ENCODE measurements at places on chromosomes 3 and 15.

DNA sequence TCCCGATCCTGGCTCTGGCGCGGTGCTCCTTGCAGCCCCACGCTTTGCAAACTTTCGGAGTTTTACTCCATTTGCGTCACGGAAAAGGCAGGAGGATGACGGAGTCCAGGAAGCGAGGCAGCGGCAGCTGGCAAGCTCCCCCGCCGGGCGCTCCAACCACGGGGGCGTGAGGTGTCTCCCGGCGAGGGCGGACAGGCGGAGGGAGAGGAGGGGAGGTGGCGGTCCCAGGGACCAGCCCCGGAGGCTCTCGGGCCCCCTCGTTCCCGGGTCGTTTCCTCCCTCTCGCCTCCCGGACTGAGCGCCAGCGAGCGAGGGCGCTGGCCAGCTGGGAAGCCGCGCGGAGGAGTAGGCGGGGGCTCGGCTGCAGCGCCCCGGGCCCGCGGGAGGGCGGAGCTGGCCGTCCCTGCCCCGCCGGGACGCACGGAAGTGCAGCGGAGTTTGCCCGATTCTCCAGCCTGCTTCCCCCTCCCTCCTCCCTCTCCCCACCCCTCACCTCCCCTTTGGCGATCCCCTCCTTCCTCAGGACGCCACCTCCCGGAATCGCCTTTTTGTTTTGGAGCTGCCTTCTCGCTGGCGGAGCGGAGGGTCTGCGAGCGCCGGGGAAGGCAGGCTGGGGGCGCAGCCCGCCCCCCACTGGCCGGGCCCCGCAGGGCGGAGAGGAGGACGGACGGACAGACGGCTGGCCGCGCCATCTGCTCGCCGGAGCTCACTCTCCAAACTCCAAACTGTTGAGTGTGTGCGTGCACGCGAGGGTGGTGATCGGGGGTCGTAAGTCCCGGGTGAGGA, at the start of gene SNX33:
Gene SNX33 (plus strand): TSS at position 543 of the 786 bp plus-strand sequence. CDS start 1,191 bp downstream, outside the sequence.
- DNase-seq: peak; percentile 33

- DNase-seq: no peak
These were observed 43.9 kb upstream of the SPRED1 start for GRCh38 chr15:38208779-38209178.

DNA sequence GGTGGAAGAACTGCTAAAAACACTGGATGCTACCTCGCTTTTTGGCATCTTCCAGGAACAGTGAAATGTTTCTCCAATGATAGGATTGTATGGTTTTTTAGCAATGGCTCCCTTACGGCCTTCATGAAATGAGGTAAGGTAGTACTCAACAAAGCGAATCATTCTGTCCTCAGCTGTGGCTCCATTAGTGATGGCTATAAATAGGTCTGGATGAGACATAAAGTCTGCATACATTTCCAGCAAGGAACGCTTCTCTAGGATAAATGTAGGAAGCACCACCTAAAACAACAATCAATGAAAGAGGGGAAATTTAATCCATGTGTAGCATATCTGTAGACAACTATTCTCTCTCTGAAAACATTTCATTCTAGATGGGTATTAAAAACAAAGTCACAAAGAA, 32.4 kb upstream of the SNX4 start:
- no peak for DNase-seq

DNA sequence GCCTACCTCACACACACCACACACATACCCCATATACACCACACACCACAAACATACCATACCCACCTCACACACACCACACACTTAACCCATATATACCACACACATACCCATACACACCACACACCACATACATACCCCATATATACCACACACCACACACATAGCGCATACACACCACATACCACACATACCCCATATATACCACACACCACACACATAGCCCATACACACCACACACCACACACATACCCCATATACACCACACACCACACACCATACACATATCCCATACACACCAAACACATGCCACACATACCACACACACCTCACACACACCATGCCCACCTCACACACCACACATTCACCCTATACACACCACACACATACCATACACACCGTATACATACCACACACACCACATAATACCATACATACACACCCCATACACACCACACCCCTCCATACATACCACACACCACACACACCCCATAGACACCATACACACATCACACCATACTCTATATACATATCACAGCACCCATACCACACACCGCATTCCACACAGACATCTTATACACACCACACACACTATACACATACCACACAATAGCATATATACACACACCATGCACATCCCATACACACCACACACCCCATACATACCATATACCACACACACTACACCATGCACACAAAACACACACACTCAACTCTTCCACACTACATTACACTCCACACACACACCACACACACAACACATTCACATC, 29.5 kb downstream of the APBA2 start:
- DNase-seq: no peak

- DNase-seq: no peak
These were observed 2.6 kb upstream of the NFKBIZ start for GRCh38 chr3:101846709-101847108.

DNA sequence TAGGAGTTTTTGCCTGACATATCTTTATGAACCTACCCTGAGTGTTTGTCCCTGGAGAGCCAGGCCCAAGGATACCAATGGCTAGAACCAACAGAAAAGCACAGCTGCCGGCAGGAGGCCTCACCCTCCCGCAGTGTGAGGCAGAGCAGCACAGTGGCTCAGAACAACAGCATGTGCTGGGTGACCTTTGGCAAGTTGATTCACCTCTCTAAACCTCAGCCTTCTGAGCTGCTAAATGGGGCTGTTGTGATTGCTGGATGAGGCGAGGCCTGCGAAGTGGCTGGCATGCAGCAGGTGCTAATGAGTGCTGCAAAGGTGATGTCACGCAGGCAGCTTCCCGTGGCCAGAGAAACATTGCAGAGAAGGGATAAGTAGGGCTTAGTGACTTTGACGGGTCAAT, 23.3 kb downstream of the IDH2 start:
- DNase-seq: no peak

DNA sequence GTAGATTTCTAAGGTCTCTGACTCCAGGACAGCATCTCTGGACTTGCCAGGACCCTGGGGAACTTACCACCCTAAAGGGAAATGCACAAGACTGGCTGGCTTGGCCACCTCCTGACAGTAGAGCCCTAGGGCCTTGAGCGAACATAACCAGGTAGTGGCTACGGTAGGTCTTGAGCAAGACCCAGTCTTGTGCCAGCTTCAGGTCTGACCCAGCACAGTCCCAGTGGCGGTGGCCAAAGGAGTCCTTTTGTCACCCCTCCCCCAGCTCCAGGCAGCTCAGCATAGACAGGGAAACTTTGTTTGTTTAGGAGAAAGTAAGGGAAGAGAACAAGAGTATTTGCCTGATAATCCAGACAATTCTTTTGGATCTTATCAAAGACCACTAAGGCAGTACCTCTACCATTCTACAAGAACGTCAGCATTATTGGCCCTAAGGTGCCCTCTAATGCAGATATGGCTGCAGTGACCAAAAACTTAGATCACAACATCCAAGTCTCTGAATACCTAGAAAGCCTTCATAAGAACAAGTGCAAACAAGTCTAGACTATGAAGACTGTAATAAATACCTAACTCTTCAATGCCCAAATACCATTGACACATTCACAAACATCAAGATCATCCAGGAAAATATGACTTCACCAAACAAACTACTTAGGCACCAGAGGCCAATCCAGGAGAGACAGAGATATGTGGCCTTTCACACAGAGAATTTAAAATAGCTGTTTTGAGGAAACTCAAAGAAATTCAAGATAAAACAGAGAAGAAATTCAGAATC, 38.7 kb upstream of the FBN1 start:
- DNase-seq: no peak

- DNase-seq: no peak
These were observed 26.3 kb downstream of the FEM1B start for GRCh38 chr15:68303560-68304436.

DNA sequence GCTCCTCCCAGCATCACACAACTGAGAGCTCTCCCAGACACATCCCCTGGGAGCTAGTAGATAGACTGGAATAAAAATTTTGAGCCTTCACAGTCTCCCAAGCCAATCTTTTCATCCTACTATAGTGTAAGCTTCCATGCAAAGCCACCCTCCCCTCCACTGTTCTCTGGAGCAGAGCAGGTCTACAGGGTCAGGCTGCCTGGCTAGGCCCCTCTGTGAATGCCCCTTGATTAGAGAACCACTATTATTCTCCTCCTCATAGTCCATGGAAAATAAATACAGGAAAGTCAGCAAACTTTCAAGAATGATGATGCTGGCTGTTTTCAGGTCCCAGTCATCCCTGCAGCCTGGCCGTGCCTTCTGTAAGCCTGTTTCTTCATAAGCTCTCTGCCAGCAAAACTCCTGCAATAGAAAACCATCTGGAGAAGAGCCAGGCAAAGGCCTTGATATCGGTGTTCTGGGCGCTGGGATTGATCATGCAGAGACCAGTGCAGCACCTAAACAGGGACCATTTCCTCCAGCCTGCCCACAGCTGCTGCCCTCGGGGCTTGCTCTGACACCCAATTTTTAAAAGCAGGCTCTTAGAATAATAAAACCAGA, 51.7 kb downstream of the CRYGS start:
- DNase-seq: no peak

DNA sequence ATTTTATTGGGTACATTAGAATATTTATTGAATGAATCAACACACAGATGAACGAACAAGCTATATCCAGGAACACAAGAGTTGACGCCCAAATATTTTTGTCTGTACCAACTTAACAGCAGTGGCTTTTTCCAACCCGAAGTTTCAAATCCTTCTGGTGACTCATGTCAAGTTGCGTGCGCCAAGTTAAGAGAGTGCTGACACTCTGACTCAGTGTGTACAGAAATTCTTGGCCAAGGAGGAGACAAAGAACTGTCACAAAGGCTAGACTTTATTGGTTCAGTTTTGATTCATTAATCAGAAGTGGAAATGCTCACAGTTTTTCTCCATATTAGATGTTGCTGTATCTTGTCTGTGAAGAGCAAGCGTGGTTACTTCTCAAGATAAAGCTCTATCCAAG, 59.6 kb upstream of the TSC22D2 start:
- DNase-seq: no peak

DNA sequence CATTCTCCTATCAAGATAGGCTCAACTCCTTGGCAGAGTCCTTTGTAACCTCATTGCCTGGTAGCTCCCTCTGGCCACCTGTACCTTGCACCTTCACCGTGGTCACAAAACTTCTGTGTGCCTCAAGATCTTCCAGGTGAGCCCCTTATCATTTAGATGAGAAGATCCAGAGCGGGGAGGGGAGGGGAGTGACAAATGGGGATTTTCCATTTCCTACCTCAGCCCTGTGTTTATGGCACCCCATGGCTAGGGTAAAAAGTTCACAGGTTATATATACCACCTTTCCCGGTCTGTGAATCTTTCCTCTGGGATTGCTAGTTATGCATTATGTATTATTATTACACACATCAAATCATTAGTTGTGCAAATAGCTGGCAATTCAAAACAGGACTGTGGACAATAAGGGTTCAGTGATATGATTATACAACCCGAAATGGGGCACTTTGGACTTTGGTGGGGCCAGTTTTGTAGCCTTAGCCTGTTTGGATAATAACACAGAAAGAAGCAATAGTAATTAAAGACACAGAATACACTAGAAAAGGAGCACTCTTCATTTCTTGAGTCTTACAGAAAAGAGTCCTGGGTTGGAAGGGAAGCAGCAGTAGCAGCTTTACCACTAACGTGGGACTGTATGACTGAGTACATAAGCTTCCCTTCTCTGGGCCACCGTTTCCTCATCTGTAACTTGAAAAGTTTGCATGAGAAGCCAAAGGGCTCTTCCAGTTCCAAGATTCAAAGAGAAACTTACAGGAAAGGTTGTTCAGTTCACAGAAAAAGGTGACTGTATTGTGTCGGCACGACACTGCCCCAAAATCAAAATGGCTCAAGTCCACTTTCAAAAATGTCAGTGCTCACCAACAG, 7.1 kb downstream of the TLE3 start:
- no peak for DNase-seq

DNA sequence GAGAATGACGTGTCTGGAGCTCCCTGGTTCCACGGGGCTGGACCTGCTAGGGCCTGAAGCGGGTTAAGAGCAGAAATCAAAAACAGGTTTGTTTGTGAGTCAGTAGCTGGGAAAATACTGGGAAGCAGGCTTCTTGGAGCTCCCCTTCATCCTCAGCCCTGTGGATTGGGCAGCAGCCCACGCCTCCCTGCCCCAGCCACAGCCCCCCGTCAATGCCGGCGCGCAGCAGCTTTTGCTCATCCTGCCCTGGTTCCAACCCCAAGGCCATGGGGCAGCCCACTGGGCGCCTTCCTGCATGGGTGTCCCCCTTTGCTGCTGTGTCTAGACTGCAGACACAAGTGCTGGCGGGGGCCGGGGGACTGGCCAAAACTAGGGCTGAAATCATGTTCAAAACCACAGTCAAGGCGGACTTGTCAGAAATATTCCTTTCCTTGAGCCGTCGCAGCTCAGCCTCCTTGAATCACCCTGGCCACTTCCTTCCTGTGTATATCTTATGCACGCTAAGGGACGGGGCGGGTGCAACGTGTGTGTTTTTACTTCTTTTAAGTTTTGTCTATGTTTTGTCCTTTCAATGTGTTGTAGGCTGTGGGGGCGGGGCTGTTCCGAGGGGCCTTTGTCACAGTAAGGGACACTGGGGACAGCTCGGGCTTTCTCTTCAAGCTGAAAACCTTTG, 108.1 kb downstream of the KLF13 start:
- DNase-seq: peak; percentile 63

- DNase-seq: no peak
These were observed 51.9 kb upstream of the TBL1XR1 start for GRCh38 chr3:177249203-177249602.

GRCh38 chr3:39052583-39052982, 767 bp downstream of the WDR48 start:
- no peak for DNase-seq

DNA sequence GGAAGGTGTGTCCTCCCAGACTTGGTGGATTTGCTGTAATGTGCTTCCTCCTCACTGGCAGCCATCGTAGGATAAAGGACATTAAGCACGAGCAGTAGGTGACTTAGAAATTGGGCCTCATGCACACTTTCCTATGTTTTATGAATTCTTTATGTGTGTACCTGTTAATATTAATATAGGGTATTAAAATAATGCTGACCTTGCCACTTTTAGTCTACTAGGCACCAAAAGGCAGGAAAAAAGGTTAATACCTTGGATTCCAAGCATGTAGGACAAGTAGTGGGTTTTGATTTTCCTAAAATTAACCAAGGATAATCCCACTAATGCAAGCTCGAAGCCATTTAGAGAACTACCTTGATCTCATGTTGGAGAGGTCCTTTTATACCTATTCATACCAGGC, 55.9 kb downstream of the ADAMTSL3 start:
- DNase-seq: no peak
